Spinal cord (tissue), 10 donors: ENCODE measurements at places on chromosomes 6 and 20. TPM values are rescaled to one million over a fixed set of nuclear protein-coding genes. Genes with fewer than 3 reads are reported as not detected.
A peak's percentile ranks its signal among the peaks of the same experiment; 100 is the strongest.

GRCh38 chr6:129708496-129709195 lies 1.3 kb downstream of the ARHGAP18 start:
- H3K4me3 ChIP-seq: peak overlapping the region; percentile 70
- H3K4me1 ChIP-seq: peaks cover 12% of the 10 kb centered on the region
- peak overlapping the region; percentile 95 for H3K27ac ChIP-seq
- no peaks in the 10 kb centered on the region for H3K36me3 ChIP-seq

GRCh38 chr6:20605581-20605980 lies 71.3 kb downstream of the CDKAL1 start:
- H3K4me1 ChIP-seq: no peaks in the 10 kb centered on the region
- H3K36me3 ChIP-seq: no peaks in the 10 kb centered on the region
- H3K27me3 ChIP-seq: no peaks in the 10 kb centered on the region

DNA sequence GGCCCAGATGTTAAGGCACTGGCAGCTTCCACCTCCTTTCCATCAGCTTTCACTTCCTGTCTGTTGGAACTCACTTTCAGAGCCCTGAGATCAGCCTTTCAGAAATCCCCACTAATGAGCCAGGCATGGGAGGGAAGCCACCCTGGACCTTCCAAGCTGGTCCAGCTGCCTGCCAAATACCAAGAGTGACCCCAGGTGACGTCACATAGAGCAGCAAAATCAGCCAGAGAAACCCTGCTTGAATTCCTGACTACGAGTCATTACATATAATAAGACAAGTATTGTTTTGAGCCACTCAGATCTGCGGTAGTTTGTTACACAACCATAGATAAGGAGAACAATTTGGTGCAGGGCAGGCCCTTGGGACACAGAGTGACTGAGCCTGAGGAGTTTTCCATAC lies 556.0 kb upstream of the JAG1 start:
- H3K27ac ChIP-seq: peak overlapping the region; percentile 27
- H3K27me3 ChIP-seq: no peaks in the 10 kb centered on the region
- H3K36me3 ChIP-seq: no peaks in the 10 kb centered on the region
- peaks cover 9% of the 10 kb centered on the region for H3K4me1 ChIP-seq
- no peak overlapping the region for H3K4me3 ChIP-seq
- peak; percentile 49 for DNase-seq

- H3K4me1 ChIP-seq: peaks cover 7% of the 10 kb centered on the region
- H3K36me3 ChIP-seq: no peaks in the 10 kb centered on the region
- H3K27me3 ChIP-seq: peaks cover under 1% of the 10 kb centered on the region
- no peak overlapping the region for H3K27ac ChIP-seq
- DNase-seq: no peak
Measured at GRCh38 chr20:58143531-58143930, 84.9 kb downstream of the ANKRD60 start.

SYCP2 gene
- 2.4 TPM for total RNA-seq

DNA sequence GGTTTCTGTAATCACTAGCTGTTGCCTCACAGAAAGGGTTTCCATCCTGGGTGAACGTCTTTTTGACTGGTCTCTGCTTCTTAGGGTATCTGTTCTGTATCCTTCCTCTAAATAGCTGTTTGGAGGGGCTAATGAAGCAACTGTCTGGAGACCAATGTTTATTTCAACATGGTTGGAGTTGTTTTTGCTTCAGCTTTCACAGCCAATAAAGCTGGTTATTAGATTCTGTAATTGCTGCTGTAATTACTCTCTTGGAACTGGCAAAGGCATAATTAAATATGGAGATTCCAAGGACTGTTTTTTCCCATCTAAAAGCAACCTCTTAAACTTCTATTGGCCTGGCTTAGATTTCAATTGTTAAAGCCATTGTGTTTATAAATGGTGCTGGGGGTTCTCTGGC lies 31.9 kb downstream of the CHMP4B start:
- H3K4me1 ChIP-seq: peaks cover 58% of the 10 kb centered on the region
- H3K36me3 ChIP-seq: no peaks in the 10 kb centered on the region
- no peaks in the 10 kb centered on the region for H3K27me3 ChIP-seq
- peak; percentile 47 for DNase-seq
- no peak overlapping the region for H3K27ac ChIP-seq

OR5V1 gene
- total RNA-seq: not detected

DNA sequence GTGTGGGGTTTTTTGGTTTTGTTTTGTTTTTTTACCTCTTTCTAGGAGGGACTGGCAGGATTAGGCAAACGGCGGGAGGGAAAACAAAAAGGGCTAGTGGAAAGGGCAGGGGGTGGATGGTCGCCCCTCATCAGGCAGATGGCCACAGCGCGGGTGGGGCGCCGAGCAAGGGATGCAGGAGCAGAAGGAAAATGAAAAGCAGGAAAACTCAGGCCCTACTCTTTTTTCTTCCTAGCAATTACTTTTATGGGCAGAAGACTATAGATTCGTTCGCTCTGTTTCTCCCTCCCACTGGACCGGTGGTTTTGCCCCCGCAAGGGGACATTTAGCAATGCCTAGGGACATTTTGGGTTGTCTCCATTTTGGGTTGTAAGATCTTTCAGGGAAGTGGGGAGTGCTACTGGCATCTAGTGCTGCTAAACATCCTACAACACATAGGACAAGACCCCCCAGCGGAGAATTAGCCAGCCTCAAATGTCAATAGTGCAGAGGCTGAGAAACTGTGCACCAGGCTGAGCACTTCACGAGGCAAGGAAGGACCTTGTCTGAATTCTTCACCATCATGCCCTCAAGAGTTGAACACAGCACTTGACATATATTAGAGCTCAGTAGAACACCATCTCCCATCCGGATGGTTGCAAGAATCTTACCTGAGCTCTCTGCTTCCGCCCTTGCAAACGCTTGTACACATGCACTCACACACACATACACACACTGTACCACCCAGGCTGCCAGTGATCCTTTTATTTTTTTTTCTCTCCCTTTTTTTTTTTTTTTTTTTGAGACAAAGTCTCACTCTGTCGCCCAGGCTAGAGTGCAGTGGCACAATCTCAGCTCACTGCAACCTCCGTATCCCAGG lies 4.8 kb upstream of the ZMYND8 start:
- no peak overlapping the region for H3K4me3 ChIP-seq
- H3K27me3 ChIP-seq: no peaks in the 10 kb centered on the region
- H3K27ac ChIP-seq: peak overlapping the region; percentile 100
- H3K36me3 ChIP-seq: peaks cover 3% of the 10 kb centered on the region

- DNase-seq: no peak
- H3K4me1 ChIP-seq: no peaks in the 10 kb centered on the region
- peaks cover 49% of the 10 kb centered on the region for H3K36me3 ChIP-seq
- H3K27me3 ChIP-seq: no peaks in the 10 kb centered on the region
- no peak overlapping the region for H3K27ac ChIP-seq
- no peak overlapping the region for H3K4me3 ChIP-seq
Measured at GRCh38 chr20:1164871-1165270, 19.9 kb downstream of the TMEM74B start.

DNA sequence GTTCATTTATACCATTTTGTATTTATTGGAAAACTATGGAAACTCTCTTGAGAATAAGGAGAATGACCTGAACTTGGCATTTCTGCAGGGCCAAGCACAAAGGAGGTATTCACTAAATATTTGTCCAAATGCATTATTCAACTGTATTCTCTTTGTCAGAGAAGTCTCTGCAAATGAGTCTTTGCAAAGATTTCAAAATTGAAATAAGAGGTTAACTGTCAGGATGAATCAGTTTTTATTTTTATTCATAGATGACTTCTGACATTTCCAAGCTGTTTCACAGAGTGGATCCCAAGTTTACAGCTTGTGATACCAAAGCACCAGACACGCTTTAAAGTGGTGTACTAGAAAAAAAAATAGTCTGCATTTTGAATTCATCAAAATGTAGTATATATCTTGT lies 131.6 kb downstream of the UTRN start:
- no peak overlapping the region for H3K4me3 ChIP-seq
- H3K4me1 ChIP-seq: no peaks in the 10 kb centered on the region
- no peaks in the 10 kb centered on the region for H3K27me3 ChIP-seq
- H3K27ac ChIP-seq: peak overlapping the region; percentile 54
- H3K36me3 ChIP-seq: no peaks in the 10 kb centered on the region
- DNase-seq: no peak

CLIC5 gene
- 5.1 TPM for total RNA-seq

DNA sequence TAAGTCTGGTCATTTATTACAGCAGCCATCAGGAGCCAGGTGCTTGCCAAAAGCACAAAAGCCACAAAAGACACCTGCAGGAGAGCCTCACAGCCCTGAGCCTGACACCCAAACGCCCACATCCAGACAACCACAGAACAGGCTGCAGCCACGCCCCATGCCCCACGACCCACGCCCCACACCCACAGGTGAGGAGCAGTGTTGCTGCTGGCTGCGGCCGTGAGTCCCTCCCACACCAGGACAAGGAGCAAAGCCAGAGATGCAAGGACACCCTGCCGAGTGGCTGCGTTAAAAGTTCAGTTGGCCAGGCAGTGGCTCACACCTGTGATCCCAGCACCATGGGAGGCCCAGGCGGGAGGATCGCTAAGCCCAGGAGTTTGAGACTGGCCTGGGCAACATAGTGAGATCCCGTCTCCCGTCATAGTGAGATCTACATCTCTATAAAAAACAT lies 43.0 kb downstream of the SLC2A4RG start:
- no peak for DNase-seq
- peaks cover 10% of the 10 kb centered on the region for H3K36me3 ChIP-seq
- H3K27ac ChIP-seq: no peak overlapping the region

- no peak overlapping the region for H3K4me3 ChIP-seq
- no peaks in the 10 kb centered on the region for H3K36me3 ChIP-seq
- no peak overlapping the region for H3K27ac ChIP-seq
- DNase-seq: no peak
Measured at GRCh38 chr6:43746071-43746470, 23.9 kb upstream of the VEGFA start.

- H3K27me3 ChIP-seq: no peaks in the 10 kb centered on the region
- H3K27ac ChIP-seq: no peak overlapping the region
Measured at GRCh38 chr6:30830438-30830837, 53.9 kb upstream of the DDR1 start.

DNA sequence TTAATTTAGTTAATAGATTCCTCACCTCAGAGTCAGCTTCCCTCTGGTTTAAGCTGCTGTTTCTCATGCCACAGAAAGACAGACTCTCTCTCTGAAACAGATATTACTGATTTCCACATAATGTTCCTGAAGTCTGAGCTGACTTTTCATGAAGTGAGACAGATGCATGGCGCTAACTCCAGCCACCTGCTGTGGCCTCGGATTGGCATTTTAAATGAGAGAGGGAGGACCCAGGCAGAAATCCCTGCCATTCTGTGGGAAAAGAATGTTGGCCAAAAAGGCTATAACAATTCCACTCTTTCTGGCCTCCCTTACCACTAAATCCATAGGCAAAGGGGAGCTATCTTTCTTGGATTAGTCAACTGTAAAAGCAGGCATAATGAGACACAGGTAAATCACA lies 354.1 kb upstream of the CDH4 start:
- no peak overlapping the region for H3K4me3 ChIP-seq
- no peaks in the 10 kb centered on the region for H3K36me3 ChIP-seq
- H3K27me3 ChIP-seq: no peaks in the 10 kb centered on the region
- no peak for DNase-seq
- peaks cover 14% of the 10 kb centered on the region for H3K4me1 ChIP-seq
- H3K27ac ChIP-seq: no peak overlapping the region

GRCh38 chr6:43893073-43893472 lies 123.1 kb downstream of the VEGFA start:
- H3K36me3 ChIP-seq: no peaks in the 10 kb centered on the region
- no peak overlapping the region for H3K4me3 ChIP-seq
- H3K27ac ChIP-seq: no peak overlapping the region
- no peak for DNase-seq
- peaks cover 2% of the 10 kb centered on the region for H3K27me3 ChIP-seq

GRCh38 chr20:2873747-2874041 lies 413 bp downstream of the PTPRA start:
- peak overlapping the region; percentile 94 for H3K4me3 ChIP-seq
- no peak for DNase-seq
- H3K36me3 ChIP-seq: peaks cover 6% of the 10 kb centered on the region
- H3K4me1 ChIP-seq: peaks cover 35% of the 10 kb centered on the region

DNA sequence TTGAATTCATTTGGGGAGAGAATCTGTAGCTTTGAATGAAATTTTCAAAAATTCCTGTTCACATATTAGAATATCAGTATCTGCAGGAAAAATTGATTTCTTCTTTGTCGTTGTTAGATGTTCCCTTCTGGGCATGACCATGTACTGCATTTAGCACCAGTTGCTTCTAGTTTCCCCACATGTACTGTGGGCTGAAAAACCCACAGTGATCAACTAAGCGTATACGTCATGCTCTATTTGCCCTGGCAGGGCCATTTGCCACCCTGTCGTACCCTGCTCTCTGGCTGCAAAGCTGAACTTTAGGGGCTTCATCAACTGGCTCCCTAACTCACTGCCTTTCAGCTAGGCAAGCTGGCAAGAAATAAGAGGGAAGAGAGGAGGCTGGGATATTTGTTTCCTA lies 340.7 kb upstream of the TSHZ2 start:
- no peaks in the 10 kb centered on the region for H3K4me1 ChIP-seq
- no peaks in the 10 kb centered on the region for H3K36me3 ChIP-seq
- no peak overlapping the region for H3K27ac ChIP-seq

GRCh38 chr20:34927736-34928135 lies 27.9 kb downstream of the GSS start:
- H3K4me1 ChIP-seq: no peaks in the 10 kb centered on the region
- H3K27ac ChIP-seq: no peak overlapping the region
- H3K36me3 ChIP-seq: peaks cover 70% of the 10 kb centered on the region
- no peaks in the 10 kb centered on the region for H3K27me3 ChIP-seq

DNA sequence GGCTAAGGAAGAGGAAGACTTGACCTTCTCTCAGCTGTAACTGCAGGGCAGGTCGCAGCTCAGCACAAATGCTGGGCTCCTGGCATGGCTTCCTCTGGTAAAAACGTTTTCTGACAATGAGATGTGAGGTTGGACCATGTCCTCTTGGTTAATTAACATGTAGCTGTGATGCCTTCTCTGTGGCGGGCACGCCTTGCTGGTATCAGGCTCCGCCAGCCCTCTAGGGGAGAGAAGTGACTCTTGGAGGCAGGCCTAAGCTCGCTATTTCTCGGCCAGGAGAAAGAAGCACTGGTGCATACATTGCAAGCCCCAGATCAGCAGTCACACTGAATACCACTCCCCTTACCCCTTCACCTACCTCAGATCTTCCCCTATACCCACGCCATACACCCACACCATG lies 65.0 kb downstream of the QRSL1 start:
- no peak for DNase-seq
- no peak overlapping the region for H3K4me3 ChIP-seq
- no peak overlapping the region for H3K27ac ChIP-seq
- no peaks in the 10 kb centered on the region for H3K36me3 ChIP-seq

GRCh38 chr6:20286968-20287565 lies 74.8 kb upstream of the MBOAT1 start:
- no peak overlapping the region for H3K4me3 ChIP-seq
- H3K36me3 ChIP-seq: no peaks in the 10 kb centered on the region
- H3K27me3 ChIP-seq: no peaks in the 10 kb centered on the region

- no peak overlapping the region for H3K27ac ChIP-seq
- H3K36me3 ChIP-seq: no peaks in the 10 kb centered on the region
- peak; percentile 61 for DNase-seq
Measured at GRCh38 chr6:12718015-12718414, 1.4 kb downstream of the PHACTR1 start.

VSTM2L gene
- total RNA-seq: 32.2 TPM

GRCh38 chr6:53735896-53736295 lies 58.9 kb upstream of the LRRC1 start:
- H3K4me3 ChIP-seq: no peak overlapping the region
- no peaks in the 10 kb centered on the region for H3K36me3 ChIP-seq
- no peaks in the 10 kb centered on the region for H3K4me1 ChIP-seq
- DNase-seq: no peak
- no peak overlapping the region for H3K27ac ChIP-seq

SESN1 gene
- 58.4 TPM for total RNA-seq
